Central memory CD4-positive, alpha-beta T cell (primary cell): ENCODE measurements at places on chromosomes 1 and 21.

DNA sequence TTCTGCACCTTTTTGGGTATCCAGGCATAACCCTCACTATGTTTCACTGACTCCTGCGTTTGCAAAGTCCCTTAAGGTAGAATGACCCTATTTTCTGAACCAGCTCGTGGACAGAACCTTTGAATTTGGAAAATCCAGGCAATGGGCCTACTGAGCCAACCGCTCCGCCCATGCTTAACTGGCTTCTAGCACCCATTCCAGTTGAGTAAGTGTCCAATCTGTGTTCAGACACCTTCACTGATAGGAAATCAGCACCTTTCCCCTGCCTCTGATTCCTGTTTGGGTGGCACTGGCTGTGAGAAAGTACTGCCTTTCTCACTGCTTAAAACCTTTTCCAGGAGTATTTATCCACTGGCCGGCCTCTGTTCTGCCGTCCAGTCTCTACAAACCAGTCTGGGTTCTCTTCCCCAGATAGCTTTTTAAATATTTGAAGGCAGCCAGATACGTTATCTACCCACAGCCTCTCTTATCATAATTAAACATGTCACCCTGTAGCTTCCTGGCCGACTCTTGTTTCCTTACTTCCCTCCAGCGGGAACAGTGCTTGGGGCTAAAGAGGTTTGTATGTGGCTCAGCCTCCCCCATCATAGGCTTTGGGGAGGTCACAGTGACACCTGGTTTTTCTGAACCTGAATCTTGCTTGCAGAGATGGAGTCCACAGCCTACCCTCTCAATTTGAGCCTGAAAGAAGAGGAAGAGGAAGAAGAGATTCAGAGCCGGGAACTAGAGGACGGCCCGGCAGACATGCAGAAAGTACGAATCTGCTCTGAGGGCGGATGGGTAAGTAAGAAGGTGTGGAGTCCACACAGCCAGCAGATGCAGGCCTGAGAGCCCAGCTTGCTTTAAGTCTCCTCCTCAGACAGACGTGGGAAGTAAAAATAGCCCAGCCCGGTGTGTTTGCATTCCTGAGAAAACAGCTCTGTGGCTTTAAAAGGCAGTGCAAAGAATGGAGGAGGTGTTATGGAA, 1.3 kb downstream of the POGK start:
- no peak for DNase-seq

GRCh38 chr1:17156108-17156507, 36.9 kb upstream of the PADI2 start:
- DNase-seq = no peak

DNA sequence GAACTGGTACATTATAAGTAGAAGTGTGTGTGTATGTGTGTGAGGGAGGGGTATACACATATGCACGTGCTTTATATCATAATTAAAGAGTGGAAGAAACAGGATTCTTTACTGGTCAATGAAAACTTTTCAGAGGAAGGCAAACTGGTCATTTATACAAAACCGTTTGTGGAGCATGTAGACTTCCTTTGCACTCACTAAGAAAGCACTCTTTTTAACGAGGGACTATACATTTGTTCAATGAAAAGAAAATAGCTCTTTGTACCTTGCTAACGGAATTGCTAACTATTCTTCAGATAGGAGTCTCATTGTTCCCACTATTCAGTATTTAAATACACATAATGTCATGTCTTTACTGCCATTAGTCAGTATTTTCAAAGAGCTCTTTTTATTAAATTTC, 219.3 kb downstream of the ST6GALNAC3 start:
- no peak for DNase-seq

GRCh38 chr1:79122521-79122920, 116.0 kb upstream of the ADGRL4 start:
- DNase-seq = no peak

GRCh38 chr1:242002510-242002909, 3.6 kb upstream of the MAP1LC3C start:
- DNase-seq = no peak

DNA sequence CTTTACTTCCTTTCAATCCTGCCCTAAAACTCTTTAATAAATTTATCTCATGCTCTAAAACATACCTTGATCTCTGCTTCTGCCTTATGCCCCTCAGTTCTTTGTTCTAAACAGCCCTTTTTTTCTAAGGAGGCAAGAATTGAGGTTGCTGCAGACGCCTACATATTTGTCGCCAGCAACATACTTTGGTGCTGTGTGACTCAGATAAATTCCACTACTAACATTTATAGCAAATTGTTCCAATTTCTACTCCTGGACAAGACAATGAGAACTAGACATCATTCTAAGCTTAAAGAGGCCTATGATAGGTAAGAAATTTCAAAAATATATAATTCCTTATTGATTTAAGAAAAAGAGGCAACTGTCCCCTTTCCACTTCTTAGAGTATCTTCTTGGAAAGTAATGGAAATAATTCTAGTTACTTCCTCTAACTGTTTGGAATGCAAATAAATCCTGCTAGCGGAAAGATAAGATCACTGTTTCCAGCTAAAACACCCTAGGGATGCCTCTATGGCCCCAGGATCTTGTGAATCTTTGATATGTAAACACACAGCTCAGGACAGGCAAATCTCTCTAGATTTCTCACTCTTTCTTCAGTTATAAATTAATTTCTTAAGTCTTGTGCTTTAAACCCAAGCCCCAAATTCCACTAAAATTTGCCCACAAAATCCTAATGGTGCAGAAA, 869.1 kb downstream of the KCNT2 start:
- DNase-seq = no peak

GRCh38 chr1:179190861-179191260, 38.6 kb downstream of the ABL2 start:
- DNase-seq = no peak

DNA sequence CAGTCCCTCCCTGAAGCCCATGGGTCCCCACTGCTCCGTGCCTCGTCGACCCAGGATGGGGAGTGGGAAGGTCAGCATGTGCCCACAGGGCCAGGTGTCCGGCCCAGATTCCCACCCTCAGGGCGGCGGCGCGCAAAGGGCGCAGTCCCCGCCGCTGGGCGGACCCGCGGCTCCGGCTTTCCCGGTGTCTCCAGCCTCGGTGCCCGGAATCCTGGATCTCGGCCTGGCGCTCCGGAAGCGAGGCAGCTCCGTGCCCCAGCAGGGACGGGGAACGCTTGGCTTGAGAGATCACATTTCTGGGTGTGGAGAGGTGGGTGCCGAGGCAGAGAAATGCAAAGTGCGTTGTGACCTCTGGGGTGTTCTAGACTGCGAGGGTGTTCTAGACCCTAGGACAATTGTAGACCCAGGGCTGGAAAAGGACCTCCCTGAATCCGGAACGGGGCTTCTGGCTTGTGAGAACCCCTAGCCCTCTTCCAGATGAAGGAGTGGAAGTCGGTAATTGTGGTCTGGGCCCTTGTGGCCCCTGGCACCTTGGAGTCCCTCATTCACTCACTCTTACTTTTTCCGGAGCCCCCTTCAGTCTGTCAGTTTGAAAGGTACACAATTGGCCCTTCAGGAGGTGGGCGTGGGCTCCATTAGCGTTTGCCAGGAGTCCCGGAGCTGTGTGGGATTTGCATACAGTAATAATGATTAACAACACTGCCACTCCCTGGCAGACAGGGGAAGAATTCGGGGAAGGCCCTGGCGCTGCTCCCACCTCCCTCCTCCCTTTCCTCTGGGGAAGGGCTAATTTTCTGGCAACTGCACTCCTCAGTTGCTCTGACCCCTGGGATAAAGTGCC, 1.6 kb upstream of the KCND3 start:
- DNase-seq = no peak

DNA sequence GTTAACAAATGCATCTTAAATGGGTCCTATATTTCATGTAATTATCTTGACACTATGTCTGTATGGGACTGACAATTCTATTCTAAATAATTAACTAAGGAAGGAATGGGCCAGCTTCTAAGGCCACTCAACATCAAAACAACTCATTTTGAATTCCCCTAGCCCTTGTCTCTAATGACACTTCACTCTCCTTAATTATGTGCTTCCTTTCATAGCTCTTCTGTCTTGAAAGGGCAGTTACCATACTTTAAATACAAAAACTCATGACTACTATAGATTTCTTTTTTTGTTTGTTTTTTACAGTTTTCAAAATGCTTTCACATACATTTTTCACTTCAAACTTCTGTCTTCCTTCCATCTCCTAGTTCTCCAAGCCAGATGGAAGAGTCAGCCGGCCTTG, 126.1 kb upstream of the CHODL start:
- no peak for DNase-seq

GRCh38 chr1:178243119-178243518, 149.2 kb downstream of the RASAL2 start:
- DNase-seq = no peak

GRCh38 chr1:117284399-117285215, 73.9 kb upstream of the VTCN1 start:
- no peak for DNase-seq
